Breast epithelium (tissue), 4 donors: ENCODE measurements at places on chromosomes 12 and 14.
A peak's percentile ranks its signal among the peaks of the same experiment; 100 is the strongest.

GRCh38 chr12:105573574-105573973, 243.1 kb downstream of the C12orf75 start:
- no peaks in the 10 kb centered on the region for H3K4me1 ChIP-seq
- H3K36me3 ChIP-seq: no peaks in the 10 kb centered on the region
- H3K27ac ChIP-seq: no peak overlapping the region

GRCh38 chr12:103813426-103813825, 27.6 kb downstream of the NT5DC3 start:
- H3K4me1 ChIP-seq: no peaks in the 10 kb centered on the region
- no peaks in the 10 kb centered on the region for H3K27me3 ChIP-seq
- H3K27ac ChIP-seq: no peak overlapping the region
- no peak for DNase-seq
- H3K4me3 ChIP-seq: no peak overlapping the region

GRCh38 chr14:57568554-57568953, 74.9 kb upstream of the CCDC198 start:
- H3K27ac ChIP-seq: no peak overlapping the region
- no peaks in the 10 kb centered on the region for H3K36me3 ChIP-seq
- H3K4me3 ChIP-seq: no peak overlapping the region

DNA sequence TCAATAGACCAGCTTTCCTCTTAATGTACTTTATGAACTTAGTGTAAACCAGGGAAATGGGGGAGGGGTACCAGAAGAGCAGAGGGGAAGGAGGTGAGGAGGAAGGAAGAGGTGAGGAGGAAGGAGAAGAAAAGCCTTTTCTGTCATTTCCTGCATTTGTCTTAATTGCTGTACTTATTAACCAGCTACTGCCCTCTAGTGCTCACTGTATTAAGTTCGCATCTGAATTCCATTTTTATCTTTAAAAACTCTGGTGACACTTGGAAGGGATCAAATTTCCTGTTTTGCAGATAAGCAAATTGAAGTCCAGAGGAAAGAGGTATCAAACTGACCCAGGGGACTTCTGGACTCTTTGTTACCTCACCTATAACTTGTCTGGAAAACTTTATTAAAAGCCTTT, 22.2 kb downstream of the MANSC1 start:
- H3K27ac ChIP-seq: no peak overlapping the region
- no peaks in the 10 kb centered on the region for H3K27me3 ChIP-seq
- H3K4me1 ChIP-seq: no peaks in the 10 kb centered on the region

GRCh38 chr14:36096090-36096489, 80.4 kb downstream of the PTCSC3 start:
- H3K27me3 ChIP-seq: no peaks in the 10 kb centered on the region
- no peak for DNase-seq
- H3K27ac ChIP-seq: no peak overlapping the region
- H3K36me3 ChIP-seq: no peaks in the 10 kb centered on the region
- H3K4me1 ChIP-seq: no peaks in the 10 kb centered on the region

- no peaks in the 10 kb centered on the region for H3K4me1 ChIP-seq
- no peak for DNase-seq
- no peaks in the 10 kb centered on the region for H3K27me3 ChIP-seq
- H3K27ac ChIP-seq: no peak overlapping the region
Measured at GRCh38 chr14:56324454-56324853, 206.2 kb downstream of the PELI2 start.

GRCh38 chr14:104867371-104868059, 2.4 kb downstream of the CEP170B start:
- H3K4me1 ChIP-seq: peaks cover 3% of the 10 kb centered on the region
- DNase-seq: no peak
- no peak overlapping the region for H3K4me3 ChIP-seq
- no peak overlapping the region for H3K27ac ChIP-seq
- no peaks in the 10 kb centered on the region for H3K27me3 ChIP-seq

- no peaks in the 10 kb centered on the region for H3K27me3 ChIP-seq
- no peak for DNase-seq
- H3K4me3 ChIP-seq: no peak overlapping the region
- H3K4me1 ChIP-seq: no peaks in the 10 kb centered on the region
- H3K36me3 ChIP-seq: no peaks in the 10 kb centered on the region
Measured at GRCh38 chr14:53190938-53191337, 37.8 kb upstream of the DDHD1 start.

GRCh38 chr14:66092206-66092605, 394.0 kb upstream of the CCDC196 start:
- no peaks in the 10 kb centered on the region for H3K27me3 ChIP-seq
- no peaks in the 10 kb centered on the region for H3K4me1 ChIP-seq
- H3K36me3 ChIP-seq: no peaks in the 10 kb centered on the region
- no peak overlapping the region for H3K27ac ChIP-seq
- DNase-seq: no peak
- H3K4me3 ChIP-seq: no peak overlapping the region

DNA sequence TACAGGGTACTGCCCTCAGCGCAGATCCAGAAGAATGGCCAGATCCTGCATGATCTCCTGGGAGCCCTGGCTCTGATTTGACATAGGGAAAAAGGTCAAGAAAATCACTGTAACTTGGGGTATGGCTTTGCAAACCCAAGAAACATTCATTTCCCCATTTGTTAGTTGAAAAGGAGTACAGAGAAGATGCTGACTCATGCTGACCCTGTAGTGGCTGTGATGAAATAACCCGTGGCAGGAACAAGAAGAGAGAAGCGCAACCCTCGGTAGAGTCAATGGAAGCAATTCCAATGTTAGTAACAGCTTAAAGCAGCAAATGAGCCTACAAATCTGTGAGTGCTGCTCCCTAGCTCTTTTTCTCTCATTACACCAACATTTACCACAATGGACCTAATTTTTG, 281.6 kb upstream of the NPAS3 start:
- no peak overlapping the region for H3K27ac ChIP-seq
- no peak for DNase-seq
- no peaks in the 10 kb centered on the region for H3K27me3 ChIP-seq
- no peak overlapping the region for H3K4me3 ChIP-seq
- H3K4me1 ChIP-seq: no peaks in the 10 kb centered on the region

GRCh38 chr12:20883288-20883687, 72.8 kb downstream of the SLCO1B3 start:
- H3K4me1 ChIP-seq: no peaks in the 10 kb centered on the region
- no peak for DNase-seq
- no peaks in the 10 kb centered on the region for H3K36me3 ChIP-seq
- no peak overlapping the region for H3K27ac ChIP-seq

DNA sequence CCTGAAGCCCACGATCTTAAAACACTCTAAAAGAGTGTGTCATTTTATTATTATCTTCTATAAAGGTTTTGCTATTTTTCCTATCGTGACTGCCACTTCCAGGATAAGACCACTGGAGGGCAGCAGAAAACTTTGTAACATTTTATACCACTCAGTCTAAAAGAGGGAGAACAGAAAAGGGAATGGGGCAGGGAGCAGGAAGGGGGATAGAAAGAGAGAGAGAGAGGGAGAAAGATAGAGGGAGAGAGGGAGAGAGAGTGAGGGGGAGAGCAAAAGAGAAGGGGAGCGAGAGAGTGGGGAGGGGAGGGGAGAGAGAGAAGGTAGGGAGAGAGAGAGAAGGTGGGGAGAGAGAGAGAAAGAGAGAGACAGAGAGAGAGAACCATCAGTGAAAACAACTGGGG, 2.0 kb upstream of the ART4 start:
- DNase-seq: no peak
- H3K36me3 ChIP-seq: no peaks in the 10 kb centered on the region
- no peaks in the 10 kb centered on the region for H3K27me3 ChIP-seq
- H3K4me1 ChIP-seq: peaks cover 12% of the 10 kb centered on the region
- H3K27ac ChIP-seq: peak overlapping the region; percentile 35

DNA sequence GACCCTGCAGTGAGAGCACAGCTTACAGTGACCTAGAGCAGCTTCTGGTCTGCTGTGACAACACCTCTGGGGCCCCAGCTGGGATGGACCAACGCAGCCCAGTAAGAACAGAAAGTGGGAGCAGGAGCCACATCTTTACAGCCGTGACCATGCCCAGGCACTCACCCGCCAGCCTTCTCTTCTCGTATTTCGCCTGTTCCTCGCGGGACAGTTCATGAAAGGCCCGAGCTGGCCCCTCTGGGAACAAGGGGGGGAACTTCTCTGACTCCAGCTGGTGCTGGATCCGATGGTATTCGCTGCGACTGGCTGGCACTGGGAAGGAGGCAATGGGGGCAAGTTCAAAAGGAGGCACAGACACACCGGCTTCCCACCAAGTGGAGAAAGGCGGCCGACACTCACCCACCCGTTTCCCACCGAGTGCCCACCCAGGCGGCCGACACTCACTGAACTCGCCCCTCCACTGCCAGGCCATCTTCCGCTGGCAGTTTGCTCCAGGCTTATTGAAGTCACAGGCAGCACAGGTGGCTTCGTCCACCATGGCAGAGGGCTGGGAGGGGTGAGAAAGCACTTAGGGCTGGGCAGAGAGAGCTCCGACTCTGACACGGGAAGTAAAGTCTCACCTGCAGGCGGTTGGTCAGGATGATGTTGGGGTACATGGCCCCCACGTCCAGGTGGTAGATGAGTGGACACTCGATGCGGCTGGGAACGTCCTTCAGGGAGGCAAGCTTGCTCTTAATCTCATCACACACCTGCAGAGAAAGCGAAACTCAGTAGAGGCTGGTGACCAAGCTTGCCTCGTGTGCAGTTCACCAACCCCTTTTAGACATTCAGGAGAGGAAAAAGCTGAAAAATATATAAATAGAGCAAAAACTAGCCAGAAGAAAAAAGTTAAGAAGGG, 18.7 kb downstream of the POLE start:
- H3K4me3 ChIP-seq: no peak overlapping the region
- H3K36me3 ChIP-seq: peaks cover 8% of the 10 kb centered on the region
- no peaks in the 10 kb centered on the region for H3K27me3 ChIP-seq
- DNase-seq: no peak

DNA sequence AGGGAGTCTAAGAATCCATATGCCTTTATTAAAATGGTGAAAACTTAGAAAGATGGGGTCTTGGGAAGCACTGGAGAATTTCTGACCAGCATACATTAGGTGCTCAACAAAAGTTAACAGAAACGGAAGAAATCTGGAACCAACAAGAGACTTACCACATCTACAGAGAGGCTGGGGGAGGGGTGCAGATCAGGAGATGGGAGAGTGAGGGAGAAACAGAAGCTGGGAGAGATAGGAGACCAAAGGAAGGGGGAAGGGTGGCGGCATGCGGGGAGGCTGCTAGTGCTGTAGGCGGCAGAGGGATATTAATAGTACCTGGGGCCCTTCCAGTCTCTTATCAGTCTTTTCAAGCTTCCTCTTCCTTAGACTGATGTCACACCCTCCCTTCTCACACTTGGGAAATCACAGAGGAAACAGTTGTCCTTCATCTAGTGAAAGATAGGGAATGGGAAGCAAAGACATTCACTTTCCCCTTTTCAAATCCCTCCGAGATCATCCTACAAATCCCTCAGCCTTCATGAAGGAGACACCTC, 18.1 kb downstream of the ZBTB39 start:
- H3K27ac ChIP-seq: no peak overlapping the region
- H3K4me1 ChIP-seq: no peaks in the 10 kb centered on the region
- no peak overlapping the region for H3K4me3 ChIP-seq

DNA sequence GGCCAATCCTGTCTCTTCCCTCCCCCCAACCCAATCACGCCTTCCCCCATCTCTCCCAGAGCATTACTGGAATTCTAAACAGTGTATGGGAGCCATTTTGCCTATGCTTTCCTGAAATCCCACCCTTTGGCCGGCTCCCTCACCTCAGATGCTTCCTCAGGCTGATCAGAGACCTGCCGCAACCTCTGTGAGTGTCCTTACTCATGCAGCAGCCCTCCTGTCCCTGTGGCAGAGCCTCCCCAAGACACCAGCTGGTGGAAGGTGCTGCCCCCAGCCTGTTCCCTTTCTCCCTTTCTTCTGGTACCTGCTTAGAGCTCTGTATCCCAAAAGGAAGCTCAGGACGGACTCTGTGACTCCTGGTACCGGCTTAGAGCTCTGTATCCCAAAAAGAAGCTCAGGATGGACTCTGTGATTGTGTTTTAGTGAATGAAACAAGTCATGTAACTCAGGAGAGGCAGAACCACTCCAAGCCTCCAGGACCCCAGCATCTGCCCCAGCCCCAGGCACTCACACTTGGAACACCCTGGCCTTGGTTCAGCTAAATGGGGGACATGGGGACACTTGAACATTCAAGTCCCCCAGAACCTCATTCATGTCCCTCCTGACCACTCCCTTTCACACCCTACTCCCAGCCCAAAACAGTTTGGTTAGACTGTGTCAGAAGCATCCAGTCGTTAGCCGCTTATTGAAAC, 29.3 kb upstream of the RIN3 start:
- H3K4me1 ChIP-seq: no peaks in the 10 kb centered on the region
- no peak overlapping the region for H3K4me3 ChIP-seq
- H3K36me3 ChIP-seq: no peaks in the 10 kb centered on the region
- DNase-seq: no peak

GRCh38 chr12:33322519-33322918, 117.1 kb downstream of the SYT10 start:
- H3K27ac ChIP-seq: no peak overlapping the region
- no peaks in the 10 kb centered on the region for H3K27me3 ChIP-seq
- H3K4me3 ChIP-seq: no peak overlapping the region
- no peaks in the 10 kb centered on the region for H3K36me3 ChIP-seq
- DNase-seq: no peak

- H3K27ac ChIP-seq: no peak overlapping the region
- no peaks in the 10 kb centered on the region for H3K36me3 ChIP-seq
- no peaks in the 10 kb centered on the region for H3K4me1 ChIP-seq
- H3K27me3 ChIP-seq: no peaks in the 10 kb centered on the region
- H3K4me3 ChIP-seq: no peak overlapping the region
Measured at GRCh38 chr12:132228476-132229192, 84.4 kb downstream of the NOC4L start.

- H3K27ac ChIP-seq: no peak overlapping the region
- H3K27me3 ChIP-seq: no peaks in the 10 kb centered on the region
- H3K4me1 ChIP-seq: no peaks in the 10 kb centered on the region
- DNase-seq: no peak
Measured at GRCh38 chr12:72178871-72179270, 93.3 kb upstream of the TRHDE start.

DNA sequence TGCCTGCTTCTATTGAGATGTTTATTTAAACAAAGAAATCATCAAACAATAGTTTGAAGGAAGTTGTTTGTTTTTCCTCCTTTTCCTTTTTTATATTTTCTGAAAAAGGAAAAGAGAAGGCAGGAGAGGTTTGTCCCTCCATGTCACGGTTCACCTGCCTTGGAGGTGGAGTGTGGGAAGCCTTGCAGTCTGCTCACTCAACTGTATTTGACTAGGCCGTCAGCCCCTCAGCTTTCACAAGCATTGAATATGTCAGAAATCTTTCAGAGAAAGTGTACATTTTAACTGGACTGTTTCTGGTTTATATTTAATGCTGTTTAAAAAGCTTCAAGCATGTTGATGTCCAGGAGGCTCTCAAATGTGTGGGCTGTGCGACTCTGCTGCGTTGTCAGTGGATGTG, 370.4 kb downstream of the NPAS3 start:
- no peak overlapping the region for H3K27ac ChIP-seq
- H3K36me3 ChIP-seq: no peaks in the 10 kb centered on the region
- H3K27me3 ChIP-seq: no peaks in the 10 kb centered on the region
- H3K4me3 ChIP-seq: no peak overlapping the region

DNA sequence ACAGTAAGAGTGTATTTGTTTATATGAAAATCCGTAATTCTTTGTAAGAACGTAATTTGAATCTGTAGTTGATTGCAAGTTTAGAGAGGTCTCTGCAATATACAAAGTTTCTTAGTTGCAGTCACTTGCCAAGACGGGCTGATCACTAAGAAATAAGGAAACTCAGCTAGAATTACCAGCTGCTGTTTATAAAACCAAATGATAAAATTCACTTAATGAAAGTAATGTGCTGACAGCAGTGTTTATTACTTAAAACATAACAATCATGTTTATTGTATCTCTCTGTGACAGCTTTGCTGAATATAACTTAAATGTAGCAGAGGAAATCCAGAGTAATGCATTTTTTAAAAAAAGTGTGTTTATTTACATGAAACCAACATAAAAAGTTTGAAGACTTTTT, 31.2 kb downstream of the SRGAP1 start:
- H3K4me1 ChIP-seq: no peaks in the 10 kb centered on the region
- no peak overlapping the region for H3K4me3 ChIP-seq
- H3K36me3 ChIP-seq: no peaks in the 10 kb centered on the region
